ENCODE measurements at places on chromosomes 2 and 18.

DNA sequence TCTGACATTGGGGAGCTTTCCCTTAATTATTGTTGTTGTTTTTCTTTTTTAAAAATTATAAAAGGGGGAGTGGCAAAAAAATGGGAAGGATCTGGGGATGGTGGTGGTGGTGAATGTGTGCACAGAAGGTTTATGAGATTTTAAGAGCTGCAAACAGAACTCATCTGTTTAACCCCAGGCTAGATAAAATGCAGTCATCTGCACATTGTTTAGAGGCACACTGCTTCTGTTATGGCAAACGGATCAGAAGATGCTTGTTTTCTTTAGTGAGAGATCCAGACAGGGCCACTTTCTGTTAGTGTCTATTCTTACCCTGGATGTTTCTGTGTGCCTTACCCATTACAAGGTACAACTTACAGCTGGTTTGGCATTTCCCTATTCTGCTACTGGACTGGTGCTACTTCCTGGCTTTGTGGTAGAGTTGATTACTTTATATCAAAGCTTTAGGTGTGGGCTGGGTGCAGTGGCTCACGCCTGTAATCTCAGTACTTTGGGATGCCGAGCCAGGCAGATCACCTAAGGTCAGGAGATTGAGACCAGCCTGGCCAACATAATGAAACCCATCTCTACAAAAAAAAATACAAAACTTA lies 68.2 kb upstream of the NRP2 start:
- DNase-seq, result no peak

- no peak for DNase-seq
Observed at GRCh38 chr2:68767996-68768395, 33.4 kb downstream of the ARHGAP25 start.

DNA sequence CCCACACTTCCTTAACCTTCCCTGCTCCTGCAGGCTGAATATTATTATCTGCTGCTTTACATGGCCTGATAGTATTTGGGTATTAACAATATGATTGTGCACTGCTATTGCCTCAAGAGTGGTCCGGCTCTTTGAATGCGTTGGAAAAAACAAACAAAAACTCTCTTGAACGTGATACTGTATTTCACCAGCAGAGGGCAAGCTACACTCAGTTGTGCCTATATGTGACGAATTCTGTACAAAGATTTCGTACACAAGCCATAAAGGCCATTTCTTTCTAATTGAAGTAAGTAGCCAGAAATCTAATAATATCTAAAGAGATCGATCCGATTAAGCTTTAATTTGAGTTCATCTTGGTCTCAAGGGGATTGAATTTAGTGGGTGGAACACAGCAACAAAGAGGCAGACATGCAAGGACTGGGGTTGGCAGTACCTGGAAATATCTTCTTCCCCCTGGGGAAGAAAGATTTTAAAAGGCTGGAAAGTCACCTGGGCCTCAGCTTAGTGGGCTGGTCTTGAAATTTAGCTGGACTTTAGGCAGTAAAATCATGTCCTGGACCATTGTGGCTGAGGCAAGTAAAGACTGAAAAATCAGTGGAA lies 49.3 kb upstream of the RAB6D start:
- no peak for DNase-seq

GRCh38 chr2:231810905-231811304 lies 24.7 kb downstream of the COPS7B start:
- no peak for DNase-seq

- DNase-seq, result no peak
Observed at GRCh38 chr2:196677404-196677803, 37.9 kb downstream of the CCDC150 start.

DNA sequence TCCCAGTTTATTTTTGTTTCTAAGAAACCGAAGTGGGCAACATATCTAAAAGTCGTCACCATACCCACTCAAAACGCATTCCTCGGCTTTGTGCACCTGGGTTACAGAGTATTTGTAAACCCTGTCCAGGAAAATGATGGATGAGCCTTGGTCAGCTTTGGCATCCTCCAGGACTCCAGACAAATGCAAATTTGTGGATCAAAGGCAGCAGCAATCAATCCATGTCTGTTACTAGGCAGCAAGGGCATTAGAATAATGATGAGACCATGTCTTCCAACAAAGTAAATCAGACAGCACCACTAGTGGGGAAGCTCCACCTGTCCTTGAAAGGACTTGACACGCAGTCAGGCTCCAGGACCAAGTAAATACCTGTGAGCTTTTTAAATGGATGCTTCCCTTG lies 672.6 kb upstream of the GYPC start:
- DNase-seq, result no peak

DNA sequence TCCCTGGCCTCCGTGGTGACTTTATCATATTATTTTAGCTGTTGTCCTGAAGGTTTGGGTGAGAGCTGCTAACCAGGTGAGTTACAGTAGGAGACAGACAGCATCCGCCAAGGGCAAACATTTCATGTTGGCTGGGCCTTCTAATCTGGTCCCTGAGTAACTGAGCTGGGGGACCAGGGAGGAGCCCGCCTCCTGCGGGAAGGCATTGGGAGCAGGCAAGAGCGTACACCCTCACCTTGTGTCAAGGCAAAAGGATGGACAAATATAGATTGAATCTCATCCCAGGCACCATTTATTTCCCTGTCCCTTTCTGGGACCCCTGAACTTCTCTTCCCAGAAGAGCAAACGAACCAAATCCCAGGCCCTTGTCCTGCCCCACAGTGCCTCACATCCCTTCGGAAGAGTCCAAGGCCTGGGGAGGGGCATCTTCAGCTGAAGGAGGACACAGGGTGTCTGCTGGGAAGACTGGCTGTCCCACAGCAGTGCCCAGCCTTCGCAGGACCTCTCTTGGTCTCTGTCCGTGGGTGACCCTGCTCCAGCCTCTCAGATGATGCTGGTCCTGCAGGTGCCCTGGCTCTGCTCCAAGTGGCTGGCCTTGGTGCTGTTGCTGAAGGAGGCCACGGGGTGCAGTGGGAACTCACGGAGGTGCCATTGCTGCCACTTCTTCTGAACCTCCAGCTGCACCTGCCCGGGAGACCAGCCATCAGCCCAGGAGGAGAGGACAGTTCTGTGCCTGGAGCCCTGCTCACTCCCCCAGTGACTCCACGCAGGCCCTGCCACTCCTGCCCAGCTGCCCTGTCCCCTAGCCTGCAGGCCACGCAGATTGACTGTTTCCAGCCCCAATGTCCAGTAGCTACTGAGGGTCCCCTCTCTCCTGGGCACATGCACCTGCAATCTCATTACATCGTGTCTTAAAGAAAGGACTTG lies 8.2 kb downstream of the TMEM37 start:
- DNase-seq, result no peak

GRCh38 chr18:79379251-79379905 lies 16.4 kb upstream of the NFATC1 start:
- DNase-seq, result no peak

DNA sequence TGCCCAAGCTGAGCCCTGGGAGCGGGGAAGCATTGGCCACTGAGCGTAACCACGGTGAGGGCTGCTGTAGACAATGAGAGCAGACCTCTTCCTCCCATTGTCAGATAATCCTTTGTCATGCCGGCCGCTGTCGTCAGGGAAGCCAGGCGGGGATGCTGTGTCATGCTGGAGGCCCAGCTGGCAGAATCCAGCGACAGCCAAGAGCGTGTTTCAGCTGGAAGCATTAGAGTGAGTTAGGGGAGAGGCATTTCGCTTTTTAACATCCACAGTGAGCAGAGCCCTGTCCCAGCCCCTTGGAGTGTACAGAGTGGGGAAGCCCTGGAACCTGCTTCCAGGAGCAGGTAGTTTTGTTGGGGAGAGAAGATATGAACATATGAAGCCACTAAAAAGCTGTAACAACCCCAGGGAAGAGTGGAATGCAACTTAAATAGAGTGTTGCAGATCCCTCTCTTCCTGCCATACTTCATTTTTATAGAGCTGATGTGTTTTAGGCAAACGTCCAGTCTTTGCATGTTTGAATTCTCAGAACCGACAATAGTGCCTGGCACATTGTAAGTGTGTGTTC lies 7.0 kb downstream of the CTIF start:
- DNase-seq, result no peak

DNA sequence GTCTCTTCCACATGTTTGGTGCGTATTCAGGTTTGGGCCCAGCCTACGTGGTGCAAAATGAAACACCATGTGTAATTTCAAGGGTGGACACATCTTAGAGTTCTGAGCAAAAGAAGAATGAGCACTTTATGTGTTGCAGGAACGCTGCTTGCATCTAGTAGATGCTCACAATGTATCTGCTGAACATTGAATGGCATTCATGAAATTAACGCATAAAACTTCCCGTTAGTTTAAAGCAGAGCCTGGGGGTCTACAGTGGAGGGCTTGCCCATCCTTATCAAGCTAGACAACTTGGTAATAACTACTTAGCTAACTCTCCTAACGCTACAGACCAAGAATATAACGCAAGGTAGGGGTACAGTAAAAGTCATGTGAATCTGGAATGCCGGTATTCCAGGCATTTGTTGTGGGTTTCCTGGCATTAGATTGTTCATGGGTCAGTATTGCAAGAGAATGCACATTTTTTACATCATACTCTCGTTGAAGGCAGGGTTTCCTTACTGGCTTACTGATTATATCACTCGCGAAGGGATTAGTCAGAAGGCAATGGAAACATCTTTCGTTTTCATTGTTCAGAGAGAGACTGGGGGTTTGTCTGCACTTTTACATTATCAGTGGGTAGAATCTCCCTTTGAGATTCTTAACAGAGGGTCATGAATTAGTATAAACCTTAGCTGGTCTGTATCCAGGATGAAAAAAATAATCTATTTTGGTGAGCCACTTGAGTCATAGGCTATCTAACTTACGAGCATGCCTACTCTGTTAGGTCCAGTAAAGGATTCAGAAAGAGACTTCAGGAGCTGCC lies 229.5 kb upstream of the EPAS1 start:
- no peak for DNase-seq

DNA sequence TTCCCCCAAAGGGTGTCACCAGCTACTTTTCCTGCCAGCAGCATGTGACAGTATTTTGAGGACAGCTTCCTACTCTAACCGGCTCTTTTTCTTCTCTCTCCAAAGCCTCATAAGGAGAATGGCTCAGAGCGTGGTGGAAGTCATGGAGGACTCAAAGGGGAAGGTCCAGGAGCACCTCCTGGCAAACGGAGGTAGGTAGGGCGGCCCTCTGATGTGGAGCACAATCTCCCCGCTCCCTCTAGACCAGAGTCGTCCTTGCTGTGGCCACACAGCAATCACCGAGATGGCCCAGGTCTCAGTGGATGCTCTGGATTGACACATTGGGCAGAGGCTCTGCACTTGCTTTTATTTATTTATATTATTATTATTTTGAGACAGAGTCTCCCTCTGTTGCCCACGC lies 32.4 kb downstream of the ATP6V1C2 start:
- no peak for DNase-seq

GRCh38 chr2:228039752-228040534 lies 141.5 kb downstream of the SPHKAP start:
- no peak for DNase-seq

GRCh38 chr2:110852541-110853263 lies 120.3 kb downstream of the ACOXL start:
- DNase-seq, result no peak

DNA sequence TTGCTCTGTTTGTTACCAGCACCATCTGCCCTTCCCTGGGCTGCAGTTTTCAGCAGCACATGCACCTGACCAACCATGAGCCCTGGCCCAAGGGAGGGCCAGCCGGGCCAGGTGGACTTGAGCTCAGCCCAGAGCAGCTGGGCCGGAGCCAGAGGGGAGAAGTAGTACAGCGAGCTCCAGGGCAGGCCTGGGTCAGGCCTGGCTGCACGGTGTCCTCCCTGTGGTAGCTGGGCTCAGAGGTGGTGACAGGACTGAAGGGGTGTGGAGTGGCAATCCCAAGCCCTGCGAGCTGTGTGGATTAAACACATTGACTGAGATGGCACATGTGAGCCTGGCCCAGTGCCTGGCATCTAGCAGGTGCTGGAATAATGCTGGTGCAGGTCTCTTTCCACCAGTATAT lies 222.2 kb downstream of the GLI2 start:
- no peak for DNase-seq

DNA sequence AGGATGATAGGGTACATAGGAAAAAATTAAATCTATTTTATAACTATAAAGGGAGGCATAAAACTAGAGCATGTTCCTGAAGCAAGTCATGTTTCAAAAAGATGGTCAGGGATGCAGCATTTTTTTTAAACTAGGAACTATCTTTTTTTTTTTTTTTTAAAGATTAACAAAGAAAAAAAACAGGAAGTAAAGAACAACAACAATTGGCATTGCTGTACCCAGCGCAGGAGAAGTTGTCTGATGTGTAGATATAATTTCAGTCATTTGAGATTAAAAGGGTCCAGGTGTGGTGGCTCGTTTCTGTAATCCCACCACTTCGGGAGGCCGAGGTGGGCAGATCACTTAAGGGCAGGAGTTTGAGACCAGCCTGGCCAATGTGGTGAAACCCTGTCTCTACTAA lies 41.5 kb downstream of the PMAIP1 start:
- no peak for DNase-seq

- DNase-seq, result no peak
Observed at GRCh38 chr2:157443090-157443489, 799 bp downstream of the CYTIP start.

DNA sequence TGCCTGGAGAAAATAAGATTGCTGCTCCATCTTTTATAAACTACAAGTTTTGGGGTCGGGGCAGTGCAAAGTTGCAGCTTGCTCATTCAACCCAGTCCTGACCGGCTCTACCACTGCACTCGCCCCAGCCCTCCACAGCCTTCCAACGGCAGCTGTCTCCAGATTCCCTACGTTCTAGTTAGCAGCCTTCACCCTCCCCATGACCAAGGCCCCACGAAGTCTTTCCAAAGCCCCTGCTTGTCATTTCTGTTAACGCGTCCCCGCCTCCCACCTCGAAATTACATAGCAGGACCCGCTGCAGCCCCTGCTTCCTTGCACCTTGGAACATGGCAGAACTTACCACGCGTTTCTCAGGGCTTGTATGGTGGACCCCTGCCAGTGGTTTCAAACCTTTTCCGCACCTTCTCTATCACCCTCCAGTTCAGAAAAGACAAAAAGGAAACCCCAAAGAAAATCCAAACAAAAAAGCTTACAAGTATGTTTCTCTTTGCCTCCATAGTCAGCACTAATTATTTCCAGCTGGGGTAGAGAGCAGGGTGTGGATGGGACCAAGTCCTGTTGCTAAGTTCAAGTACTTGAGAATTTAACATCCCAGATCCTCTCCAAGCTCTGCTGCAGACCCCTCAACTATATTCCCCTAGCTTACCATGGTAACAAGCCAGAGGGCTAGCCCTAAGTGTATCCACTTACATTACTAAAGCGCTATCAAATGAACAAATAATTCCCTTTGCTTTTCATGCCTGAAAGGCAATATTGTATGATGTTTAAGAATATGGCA lies 161.5 kb downstream of the TGIF1 start:
- no peak for DNase-seq

DNA sequence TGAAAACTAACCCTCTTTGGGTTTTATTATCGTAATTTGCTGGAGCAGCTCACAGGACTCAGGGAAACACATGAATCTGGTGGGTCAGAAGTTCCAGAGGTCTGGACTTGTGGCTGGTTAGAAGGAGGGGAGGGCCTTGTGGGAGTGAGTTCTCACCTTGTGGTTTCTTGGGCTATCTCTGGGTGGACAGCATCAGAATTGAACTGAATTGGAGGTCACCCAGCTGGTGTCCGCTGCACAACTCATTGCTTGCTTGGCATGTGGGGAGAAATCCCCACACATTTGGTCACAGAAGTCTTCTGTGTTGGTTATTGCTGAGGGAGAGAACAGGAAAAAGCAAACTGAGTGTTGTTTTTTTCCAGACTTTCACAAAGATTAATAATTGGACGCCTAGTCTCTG lies 27.5 kb downstream of the ZNF892 start:
- DNase-seq, result no peak

GRCh38 chr2:109218087-109218791 lies 89.2 kb downstream of the SH3RF3 start:
- DNase-seq, result no peak

GRCh38 chr2:199997296-199997695 lies 41.9 kb downstream of the MAIP1 start:
- no peak for DNase-seq
